ENCODE measurements at places on chromosomes 11 and 22.

GRCh38 chr11:47923667-47924066 is 56.7 kb upstream of the PTPRJ start:
- DNase-seq = no peak

DNA sequence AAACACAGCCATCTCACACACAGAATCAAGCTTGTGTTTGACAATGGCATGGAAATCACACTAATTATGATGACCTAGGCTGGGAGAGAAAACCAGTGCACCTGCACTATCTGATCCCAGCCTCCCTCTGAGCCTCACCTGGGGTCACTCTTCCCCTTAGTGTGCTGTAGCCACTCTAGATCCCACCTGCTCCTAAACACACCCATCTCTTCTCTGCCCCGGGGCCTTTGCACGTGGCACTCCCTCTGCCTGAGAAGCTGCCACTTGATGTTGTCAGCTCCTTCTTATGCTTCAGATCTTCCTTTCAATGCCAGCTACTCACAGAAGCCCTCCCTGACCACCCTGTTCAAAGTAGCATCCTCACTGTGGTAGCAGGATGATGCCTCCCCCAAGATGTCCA is 42.9 kb upstream of the NFAM1 start:
- DNase-seq = no peak

- DNase-seq = no peak
These were observed 2.5 kb downstream of the PLAAT2 start for GRCh38 chr11:63560506-63561180.

DNA sequence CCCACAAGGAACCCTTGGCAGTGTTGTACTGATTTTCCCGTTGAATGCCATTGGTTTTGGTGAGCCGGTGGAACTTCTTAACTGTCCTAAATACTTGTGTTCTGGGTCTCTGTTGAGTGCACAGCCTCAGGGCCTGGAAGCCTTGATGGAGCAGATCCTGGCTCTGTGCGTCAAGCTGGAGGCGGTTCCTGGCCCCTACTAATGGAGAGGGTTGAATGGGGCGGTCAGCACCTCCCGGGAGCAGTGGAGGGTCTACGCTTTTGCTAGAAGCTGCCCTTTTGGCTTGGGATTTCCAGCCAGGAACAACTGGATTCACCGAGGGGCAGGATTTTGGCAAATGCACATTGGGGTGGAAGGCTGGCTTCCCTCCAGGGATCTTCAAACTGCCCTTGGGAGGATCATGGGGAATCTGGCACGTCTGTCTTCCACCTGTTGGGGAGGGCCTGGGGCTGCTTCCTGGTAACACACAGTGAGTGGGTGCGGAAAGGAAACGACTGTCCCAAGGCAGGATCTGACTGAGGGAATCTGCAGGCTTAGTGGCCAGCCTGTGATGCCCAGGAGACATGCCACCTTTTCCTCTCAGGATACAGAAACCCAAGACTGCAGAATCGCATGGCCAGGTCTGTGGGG is 6.9 kb upstream of the OSBPL5 start:
- DNase-seq = no peak

DNA sequence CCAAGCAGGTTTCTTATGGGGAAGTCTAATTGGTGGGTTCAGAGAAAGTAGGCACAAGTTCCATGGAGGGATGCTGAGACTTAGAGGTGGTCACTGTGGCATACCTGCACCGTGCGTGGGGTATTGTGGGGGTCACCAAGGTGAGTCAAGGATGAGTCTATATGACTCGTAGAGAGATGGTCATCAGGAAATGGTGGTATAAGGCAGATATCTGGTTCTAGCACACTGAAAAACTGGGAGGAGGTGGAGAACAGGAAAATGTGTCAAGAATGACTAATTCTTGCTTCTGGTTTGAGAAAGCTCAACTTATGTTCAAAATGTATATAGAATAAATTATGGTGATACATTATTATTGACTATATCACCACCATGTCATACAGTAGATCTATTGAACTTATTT is 258.1 kb downstream of the RAB38 start:
- DNase-seq = no peak

- DNase-seq = no peak
These were observed 22.3 kb upstream of the SLC36A4 start for GRCh38 chr11:93220078-93220477.

GRCh38 chr11:9231848-9232177 is 33.3 kb downstream of the DENND5A start:
- no peak for DNase-seq

DNA sequence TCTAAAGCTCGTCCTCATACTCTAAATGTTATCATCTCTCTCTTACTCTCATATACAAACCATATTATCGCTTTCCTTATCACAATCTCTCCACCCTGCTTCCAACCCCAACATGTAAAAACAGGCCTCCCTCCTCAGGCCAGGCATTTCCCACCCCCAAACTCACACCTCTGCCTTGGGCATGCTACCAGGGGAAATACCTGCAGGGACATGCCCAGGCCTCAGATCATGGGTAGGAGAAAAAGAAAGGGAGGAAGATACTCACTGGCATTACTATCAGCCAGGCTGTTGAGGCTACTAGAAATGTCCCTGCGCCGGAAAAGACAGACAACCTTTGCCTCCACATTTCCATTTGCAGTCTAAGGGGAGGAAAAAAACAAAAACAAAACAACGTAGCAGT is 1.8 kb downstream of the MTA2 start:
- no peak for DNase-seq
